ENCODE measurements at places on chromosomes 7 and 10. TPM values are rescaled to one million over a fixed set of nuclear protein-coding genes. Genes with fewer than 3 reads are reported as not detected.

GRCh38 chr7:157276731-157277562 lies 59.9 kb upstream of the DNAJB6 start:
- peak; percentile 100 for DNase-seq

GRCh38 chr7:52184006-52184703 lies 851.3 kb upstream of the POM121L12 start:
- no peak for DNase-seq

The ASAH2B gene
- 5.5 TPM for polyA plus RNA-seq

GRCh38 chr10:48541144-48541795 lies 63.6 kb downstream of the ARHGAP22 start:
- no peak for DNase-seq

The CDNF gene
- polyA plus RNA-seq, result 1.2 TPM

DNA sequence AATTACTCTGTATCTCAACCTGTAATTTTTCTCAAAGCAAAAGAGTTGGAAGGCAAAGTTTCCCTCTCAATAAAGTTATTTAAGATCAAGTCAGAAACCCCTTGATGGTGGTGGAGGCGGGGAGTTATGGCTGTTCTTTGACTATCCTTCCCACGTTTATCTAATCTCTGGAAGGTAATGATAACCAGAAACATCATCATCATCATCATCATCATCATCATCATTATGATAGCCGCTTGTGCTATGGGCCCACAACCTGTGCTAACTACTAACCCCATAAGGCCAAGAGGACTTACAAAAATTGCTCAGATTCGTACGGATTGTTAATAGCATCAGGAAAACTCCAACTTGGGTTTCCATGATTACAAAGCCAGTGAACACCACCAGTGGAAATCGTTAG lies 502.3 kb downstream of the SH2D4B start:
- DNase-seq, result no peak

DNA sequence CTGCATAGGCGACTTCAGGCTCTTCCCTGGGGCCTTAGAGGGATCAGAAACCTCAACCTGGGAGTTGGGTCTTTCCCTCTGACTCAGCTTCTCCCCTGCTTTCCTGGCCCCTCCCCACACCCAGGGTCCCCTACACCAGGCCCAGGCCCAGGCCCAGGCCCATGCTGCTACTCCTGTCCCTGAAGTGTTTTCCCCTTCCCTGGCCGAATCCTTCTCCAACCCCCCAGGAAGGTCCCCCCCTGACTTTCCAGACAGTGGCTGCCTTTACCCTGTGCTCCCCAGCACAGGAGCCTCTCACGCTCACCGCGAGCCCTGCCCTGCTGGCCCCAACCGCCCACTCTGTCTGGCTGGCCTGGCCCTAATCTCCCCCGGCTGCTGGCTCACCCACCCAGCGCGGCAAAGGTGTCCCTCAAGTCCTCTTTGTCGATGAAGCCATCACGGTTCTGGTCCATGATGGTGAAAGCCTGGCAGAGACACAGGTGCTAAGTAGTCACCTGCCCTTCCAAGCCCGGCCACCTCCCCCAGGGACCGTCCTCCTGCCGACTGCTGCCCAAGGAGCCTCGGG lies 6.4 kb downstream of the MYL10 start:
- no peak for DNase-seq

DNA sequence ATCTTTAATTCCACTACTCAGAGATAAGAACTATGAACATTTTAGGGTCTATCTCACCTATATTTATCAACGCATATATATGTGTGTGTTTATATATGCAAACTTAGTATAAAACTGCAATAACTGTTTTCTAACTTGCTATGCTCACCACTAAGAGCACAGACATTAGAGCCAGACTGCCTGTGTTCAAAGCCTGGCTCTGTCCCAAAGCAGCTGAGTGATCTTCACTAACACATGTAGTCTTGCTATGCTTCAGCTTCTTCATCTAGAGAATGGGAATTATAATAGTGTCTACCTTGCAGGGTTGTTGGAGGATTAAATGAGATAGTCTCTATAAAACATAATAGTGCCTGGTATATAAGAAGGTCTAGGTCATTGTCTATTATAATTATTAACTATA lies 165.5 kb downstream of the MAGI2 start:
- no peak for DNase-seq

GRCh38 chr7:125775317-125775716 lies 845.7 kb upstream of the POT1 start:
- DNase-seq, result peak; percentile 23

- DNase-seq, result peak; percentile 16
These were observed 114.1 kb downstream of the SLC16A9 start for GRCh38 chr10:59595593-59595992.

DNA sequence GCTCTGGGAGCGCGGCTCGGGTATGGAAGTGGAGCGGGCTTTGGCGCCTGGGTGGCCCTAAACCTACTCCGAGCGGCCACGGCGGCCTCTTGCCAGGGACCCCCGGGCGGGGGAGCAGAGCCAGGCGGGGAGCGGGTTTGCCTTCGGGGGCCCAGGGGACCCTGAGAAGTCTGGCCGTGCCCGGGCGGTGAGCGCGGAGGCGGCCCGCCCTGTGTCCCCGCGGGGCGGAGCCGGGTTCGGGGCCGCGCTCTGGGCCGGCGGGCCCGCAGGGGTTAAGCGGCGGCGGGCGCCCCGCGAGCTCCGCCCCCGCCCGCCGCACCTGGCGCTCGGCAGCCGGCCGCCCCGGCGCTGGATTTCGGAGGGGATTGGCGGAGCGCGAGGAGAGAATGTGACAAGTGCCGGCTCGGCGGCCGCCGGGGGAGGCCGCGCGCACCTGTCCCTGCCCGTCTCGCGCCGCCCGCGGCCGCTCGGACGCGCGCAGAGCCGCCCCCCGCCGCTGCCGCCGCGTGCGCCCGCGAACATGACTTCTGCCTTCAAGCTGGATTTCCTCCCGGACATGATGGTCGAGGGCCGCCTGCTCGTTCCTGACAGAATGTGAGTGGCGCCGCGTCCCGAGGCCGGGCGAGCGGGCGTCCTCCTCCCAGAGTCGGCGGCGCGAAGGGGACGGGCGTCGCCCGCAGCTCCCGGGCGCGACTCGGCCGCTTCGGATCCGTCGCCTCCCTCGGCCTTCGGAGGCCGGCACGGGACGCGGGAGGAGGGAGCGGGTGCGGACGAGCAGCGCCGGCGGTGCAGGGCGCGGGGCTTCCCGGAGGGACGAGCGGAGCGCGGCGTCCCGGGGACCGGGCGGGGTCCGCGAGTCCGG lies at the start of gene CELF2:
Gene CELF2, plus strand, starts transcription at position 303 of the 862 bp plus-strand sequence. Its CDS starts 218 bp downstream, at position 521.
- DNase-seq, result peak; percentile 67

DNA sequence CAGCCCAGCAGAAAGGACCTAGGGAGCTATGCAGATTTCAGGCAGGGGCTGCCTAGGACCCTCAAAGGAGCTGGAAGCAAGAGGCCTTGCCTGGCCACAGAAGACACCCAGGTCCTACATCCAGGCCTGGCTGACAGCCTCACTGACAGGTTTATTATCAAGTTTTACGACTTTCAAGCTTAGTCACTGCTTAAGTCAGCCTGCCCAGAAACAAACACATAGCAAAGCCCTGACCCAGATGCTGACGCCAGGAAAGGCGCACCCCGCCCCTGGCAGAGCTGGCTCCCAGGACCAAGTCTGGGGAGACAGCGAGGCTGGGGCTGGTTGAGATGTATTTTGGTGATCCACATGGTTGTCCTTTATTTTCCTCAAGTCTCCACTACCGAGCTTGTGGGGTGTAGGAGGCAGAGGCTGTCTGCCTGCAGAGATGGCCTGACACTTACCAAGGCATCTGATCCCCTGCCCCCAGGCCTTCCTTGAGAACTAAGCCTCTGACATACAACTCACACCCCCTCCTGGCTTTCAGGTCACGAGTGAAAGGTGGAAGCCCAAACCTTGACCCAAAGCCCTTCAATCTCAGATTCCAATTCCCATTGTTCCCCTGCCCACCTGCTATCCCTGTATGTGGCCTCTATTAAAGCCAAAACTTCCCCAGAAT lies 80.7 kb upstream of the EMX2 start:
- no peak for DNase-seq

The SPDYE9 gene
- polyA plus RNA-seq, result not detected

DNA sequence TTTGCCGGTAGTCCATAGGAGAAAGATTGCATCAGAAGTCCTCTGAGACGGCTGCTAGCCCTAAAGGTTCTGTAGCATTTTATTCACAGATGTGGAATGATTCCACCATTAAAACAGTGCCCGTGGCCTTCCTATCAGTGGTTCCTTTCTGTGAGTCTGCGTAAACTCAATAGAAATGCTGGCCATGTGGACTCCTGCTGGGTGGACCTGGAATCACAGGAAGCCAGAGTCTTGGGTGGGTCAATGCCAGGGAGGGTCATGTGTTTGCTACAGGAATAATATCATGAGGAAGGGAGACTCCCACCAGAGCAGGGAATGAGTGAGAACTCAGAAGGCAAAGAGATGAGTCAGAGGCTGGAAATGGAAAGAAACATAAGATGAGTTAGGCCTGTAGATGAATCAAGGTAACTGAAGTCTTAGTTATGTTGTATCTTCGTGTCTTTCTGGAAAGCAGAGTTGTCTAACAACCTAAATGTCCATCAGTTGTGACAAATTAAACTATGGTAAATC lies 410.4 kb upstream of the AUTS2 start:
- no peak for DNase-seq

DNA sequence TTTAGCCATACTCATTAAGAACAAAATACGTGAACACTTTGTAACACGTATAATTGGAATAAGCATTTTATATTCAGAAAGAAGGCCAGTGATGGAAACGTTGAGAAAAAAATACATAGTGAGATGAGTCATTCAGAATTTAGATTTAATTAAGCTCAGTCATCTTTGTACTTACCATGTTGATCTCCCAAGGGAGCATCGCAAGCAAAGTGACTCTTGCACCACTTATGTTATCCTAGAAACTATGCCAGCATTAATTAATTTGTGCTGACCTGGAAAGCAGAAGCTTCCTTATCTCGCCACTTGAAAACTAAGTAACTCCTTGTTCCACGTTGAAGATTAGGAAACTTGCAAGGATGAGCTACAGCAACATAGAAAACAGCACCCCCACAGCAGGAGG lies 9.7 kb upstream of the MPP7 start:
- DNase-seq, result no peak

The GNAI1 gene
- 69.1 TPM for polyA plus RNA-seq

The OR9A2 gene
- not detected for polyA plus RNA-seq

The SEPHS1 gene
- polyA plus RNA-seq, result 79.8 TPM

The C10orf67 gene
- 1.1 TPM for polyA plus RNA-seq

The LIPM gene
- not detected for polyA plus RNA-seq

DNA sequence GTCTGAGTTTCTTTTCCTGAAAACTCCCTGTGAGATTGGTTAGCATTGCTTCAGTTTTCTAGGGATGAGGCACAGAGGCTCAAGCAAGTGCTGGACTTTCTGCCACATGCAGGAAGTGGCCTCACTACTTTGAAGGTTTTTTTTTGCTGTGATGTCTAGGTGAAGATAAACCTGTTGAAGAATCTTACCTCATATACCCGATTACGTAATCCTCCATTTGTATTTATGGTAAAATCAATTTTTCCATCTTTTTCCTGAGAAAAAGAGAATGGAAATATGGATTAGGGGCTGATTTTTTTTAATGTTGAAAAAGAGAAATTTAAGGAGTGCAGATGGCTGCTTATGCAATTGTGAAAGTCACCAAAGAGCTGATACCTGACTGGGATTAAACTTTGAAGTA lies 23.4 kb downstream of the CBLL1 start:
- no peak for DNase-seq

GRCh38 chr7:76303202-76304147 lies 1.0 kb downstream of the HSPB1 start:
- DNase-seq, result peak; percentile 90

The PRSS37 gene
- polyA plus RNA-seq, result not detected

GRCh38 chr10:120803972-120804371 lies 47.2 kb upstream of the WDR11 start:
- DNase-seq, result no peak

DNA sequence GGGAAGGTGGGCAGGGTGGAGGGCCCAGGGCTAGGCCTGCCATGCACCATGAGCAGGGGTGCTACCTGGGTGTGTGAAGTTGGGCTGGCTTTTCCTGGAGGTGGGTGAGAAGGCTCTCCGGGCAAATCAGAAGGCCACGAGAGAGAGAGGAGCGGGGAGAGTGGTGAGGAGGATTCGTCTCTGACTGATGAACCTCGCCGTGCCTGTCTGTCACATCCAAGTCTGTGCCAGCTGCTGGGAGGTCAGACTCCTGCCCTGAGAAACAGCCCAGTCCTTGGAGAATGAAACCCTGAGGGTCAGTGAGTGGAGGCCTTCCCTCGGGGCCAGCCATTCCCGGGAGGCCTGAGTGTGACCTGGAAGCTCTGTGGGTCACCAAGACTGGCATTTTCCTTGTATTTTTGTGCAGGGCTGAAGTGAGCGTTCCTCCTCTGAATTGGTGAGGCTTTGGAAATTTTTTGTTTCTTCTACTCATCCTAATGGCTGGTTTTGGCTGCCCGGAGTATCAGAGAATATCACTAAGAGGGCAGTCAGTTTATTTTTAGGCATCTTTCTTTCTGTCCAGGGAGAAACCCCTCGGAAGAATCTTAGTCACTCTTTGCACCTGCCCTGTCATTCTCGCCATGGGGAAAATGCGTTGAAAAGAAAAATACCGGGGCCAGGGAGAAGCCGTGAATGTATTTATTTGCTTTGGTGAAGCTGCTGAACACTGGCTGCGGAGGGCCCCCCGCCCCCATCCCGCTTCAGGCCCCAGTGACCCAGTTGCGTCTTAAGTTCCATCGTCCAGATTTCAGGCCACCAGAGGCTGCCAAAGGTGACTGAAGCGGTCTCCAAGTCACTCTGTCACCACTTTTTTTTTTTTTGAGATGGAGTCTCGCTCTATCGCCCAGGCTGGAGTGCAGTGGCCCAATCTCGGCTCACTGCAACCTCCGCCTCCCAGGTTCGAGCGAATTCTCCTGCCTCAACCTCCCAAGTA lies 6.5 kb upstream of the AP5Z1 start:
- DNase-seq, result no peak

DNA sequence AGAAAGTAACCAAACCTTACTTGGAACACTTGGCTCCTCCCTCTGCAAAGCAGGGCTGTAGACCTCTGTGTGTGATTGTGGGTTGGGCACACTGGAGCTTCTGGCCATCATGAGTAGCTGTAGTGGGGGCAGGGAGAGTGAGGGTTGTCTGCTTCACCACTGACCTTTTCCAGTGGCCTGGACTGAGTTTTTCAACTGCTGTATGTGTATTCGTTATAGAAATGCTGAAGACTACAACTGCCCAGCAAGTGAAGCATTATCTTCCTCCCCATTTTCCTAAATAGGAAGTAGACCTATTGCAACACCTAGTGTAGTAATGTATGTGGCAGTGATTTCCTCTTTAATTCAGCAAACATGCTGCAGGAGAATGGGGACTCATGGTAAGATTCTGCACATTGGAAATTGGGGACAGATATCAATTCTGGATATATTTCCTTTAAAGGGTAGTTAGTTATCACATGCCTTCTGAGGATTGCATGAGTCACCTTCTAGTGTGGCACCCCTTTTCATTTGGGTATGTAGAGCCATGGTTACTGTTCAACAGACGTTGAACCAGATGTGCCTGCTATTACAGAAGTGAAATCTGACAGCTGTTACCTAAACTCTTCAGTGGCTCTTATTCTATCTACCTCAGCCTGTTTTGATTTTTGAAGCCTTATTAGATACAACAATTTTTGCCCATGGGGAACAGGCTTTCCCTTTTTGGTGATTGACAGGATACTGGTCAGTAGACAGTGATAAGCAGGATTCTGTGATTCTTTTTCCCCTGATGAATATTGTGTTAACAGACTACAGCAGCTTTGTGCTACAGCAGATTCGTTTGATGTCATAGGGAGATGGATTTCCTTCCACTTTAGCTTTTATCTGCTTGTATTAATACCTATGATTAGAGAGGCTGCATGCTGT lies 130.9 kb downstream of the SND1 start:
- DNase-seq, result peak; percentile 39

Data from SK-N-SH (cell line).